ENCODE measurements at places on chromosomes 7 and 10.

- no peak for DNase-seq
These were observed 20.2 kb downstream of the CALML3 start for GRCh38 chr10:5545011-5545410.

GRCh38 chr10:103800789-103801540 lies 54.4 kb downstream of the SH3PXD2A start:
- no peak for DNase-seq

- DNase-seq = no peak
These were observed 3.2 kb upstream of the GATA3 start for GRCh38 chr10:8051109-8051821.

DNA sequence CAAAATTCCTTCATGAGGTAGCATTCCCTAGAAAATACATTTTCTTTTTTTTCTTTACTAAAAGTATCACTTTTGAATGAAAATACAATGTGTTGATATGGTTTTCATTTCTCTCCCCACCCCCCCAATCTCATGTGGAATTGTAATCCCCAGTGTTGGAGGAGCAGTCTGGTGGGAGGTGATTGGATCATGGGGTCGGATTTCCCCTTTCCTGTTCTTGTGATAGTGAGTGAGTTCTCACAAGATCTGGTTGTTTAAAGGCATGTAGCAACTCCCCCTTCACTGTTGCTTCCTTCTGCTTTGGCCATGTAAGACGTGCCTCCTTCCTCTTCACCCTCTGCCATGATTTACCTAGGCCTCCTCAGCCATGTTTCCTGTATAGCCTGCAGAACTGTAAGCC lies 790.3 kb upstream of the KCND2 start:
- DNase-seq = no peak

DNA sequence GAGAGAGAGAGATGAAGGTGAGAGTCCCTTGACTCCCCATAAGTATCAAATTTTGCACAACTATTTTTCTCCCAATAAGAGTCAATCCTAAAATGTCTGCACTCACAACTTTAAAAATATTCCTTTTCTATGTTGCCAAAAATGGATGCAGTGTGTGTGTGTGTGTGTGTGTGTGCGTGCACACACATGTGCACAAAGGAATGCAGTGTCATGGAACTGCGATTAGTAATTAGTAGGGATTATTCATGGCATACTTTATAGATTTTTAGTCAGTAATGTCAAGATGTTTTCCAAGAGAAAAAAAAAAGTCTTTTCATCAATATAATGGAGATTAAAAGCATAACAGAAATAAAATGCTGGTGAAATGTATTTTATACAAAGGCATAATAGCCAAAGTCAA lies 179.1 kb upstream of the LRRTM3 start:
- DNase-seq = no peak

GRCh38 chr10:12602521-12602920 lies 253.2 kb downstream of the CAMK1D start:
- DNase-seq = no peak

- DNase-seq = no peak
These were observed 40.1 kb downstream of the RBM28 start for GRCh38 chr7:128303643-128304042.

GRCh38 chr10:102341038-102341688 lies 54.3 kb upstream of the NFKB2 start:
- no peak for DNase-seq

DNA sequence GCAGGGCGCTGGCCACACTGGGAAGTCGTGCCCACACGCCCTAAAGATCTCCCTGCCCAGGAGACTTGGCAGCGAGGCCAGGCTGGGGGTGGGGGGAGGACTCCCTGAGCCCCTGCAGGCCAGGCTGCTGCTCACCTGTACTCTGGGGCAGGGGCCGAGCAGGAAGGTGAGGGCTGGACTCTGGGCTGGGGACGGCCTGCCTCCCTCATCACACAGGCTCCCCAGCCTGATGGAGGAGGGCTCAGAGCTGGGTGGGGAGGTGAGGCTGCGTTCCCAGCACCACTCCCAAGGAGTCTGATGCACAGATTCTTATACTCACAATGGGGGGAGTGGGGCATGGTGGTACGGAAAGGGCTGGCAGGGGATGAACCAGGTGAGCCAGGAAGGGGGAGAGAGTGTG lies 71.2 kb downstream of the ELFN1 start:
- DNase-seq = no peak

GRCh38 chr7:51070151-51070550 lies 246.5 kb downstream of the COBL start:
- no peak for DNase-seq

DNA sequence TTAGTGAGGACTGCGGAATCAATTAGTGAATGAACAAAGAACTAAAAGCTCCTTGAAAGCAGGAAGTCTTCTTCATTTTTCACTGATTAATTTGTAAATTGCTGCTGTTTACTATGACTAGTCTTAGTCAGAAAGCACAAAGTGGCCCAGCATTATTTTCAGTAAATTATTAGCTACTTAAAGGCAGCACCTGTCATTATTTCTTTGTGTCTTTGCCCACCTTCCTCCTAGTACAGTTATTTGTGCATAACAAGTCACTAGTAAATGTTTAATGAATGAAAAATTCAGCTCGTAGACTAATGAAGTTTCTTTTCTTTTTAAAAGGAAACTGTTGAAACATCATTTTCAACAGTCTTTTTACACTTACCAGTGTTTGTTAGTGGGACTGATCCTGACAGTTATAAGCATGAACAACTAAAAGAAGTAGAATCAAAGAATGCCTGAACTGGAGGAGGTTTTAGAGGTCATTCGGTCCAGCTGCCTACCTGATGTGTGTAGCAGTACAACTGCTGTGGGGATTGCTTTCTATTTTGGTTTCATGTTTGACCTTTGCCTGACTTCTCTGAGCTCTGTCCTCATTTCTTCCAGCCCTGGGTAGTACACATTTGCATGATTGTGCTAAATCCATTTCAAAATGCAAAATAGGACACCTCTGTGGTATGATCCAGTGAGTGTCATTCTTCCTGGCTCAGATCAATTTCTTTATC lies 140.0 kb upstream of the PHYHIPL start:
- DNase-seq = no peak

GRCh38 chr7:10076660-10077300 lies 896.9 kb upstream of the PHF14 start:
- no peak for DNase-seq

- no peak for DNase-seq
These were observed 2.7 kb downstream of the BICC1 start for GRCh38 chr10:58515291-58515941.

GRCh38 chr7:155340071-155340531 lies 42.4 kb downstream of the INSIG1 start:
- DNase-seq = no peak

GRCh38 chr7:48428091-48428684 lies 256.9 kb downstream of the ABCA13 start:
- DNase-seq = no peak

GRCh38 chr7:149782682-149783345 lies 9.4 kb upstream of the ZNF467 start:
- DNase-seq = no peak

DNA sequence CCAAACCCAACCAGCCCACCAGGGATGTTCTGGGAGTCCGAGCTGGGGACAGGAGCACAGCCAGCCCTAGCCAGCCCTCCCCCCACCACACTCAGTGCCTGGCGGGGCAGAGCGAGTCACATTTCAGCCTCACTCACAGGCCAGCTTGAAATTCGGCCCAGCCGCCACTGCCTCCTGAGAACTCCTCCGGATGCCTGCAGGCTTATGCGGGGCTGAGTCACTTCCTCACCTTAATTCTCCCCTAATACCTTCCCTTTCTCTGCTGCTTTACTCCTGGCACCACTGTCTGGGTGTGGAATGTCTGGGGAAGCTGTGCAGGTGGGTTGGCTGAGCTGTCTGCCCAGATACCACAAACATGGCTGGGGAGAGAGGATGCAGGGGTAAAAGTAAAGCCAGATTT lies 22.6 kb upstream of the DLG5 start:
- DNase-seq = no peak

GRCh38 chr7:154440651-154441050 lies 388.5 kb downstream of the DPP6 start:
- DNase-seq = no peak

- no peak for DNase-seq
These were observed 6.4 kb downstream of the DNAJB12 start for GRCh38 chr10:72348282-72348681.

GRCh38 chr10:125462845-125463244 lies 220.1 kb downstream of the TEX36 start:
- no peak for DNase-seq

GRCh38 chr7:156091519-156092080 lies 279.3 kb upstream of the SHH start:
- DNase-seq = no peak

DNA sequence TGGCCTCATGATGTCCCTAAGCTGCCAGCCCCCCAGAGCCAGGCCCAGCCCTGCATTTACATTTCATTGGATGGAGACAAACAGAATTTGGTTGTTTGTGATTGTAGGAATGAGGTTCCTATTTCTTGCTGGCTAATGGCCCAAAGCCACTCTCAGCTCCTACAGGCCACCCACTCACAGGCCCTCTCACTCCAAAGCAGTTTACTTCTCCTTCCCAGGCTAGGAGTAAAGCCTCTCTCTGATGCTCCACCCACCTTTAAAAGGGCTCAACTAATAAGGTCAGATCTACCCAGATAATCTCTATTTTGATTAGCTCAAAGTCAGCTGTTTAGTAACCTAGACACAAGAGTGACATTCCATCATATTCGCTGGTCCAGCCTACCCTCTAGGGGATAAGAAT lies 11.2 kb upstream of the CUZD1 start:
- DNase-seq = no peak
